ENCODE measurements at places on chromosomes 1 and 21.

GRCh38 chr1:61102621-61103020, 20.3 kb downstream of the NFIA start:
- DNase-seq, result no peak

- DNase-seq, result no peak
Observed at GRCh38 chr1:219990782-219991510, 55.4 kb downstream of the EPRS1 start.

DNA sequence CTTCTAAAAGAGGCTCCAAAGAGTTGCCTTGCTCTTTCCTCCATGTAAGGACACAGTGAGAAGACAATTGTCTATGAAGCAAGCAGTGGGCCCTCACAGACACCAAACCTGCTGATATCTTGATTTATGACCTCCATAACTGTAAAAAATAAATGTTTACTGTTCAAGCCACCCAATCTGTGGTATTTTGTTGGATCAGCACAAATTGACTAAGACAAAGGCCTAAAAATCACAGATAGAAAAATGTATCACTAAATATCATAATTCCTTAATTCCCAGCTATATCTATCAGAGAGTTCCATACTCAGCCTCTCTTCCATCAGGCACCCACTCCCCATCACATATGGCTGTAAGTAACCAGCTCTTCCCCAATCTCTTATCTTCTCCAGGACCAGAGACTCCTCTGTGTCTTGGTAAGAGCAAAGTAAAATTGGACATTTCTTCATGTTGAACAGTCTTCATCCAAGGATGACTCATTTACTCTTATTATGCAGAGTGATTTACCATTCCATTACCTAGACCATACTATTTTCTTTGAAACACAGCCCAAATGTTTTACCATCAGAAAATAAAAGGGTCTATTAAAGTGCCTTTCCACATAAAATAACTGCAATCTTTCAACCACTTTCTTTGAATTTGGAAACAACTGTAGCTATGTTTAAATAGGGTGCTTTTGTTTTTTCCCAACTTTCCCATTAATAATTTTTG, 503.6 kb downstream of the MRPL39 start:
- DNase-seq, result no peak

DNA sequence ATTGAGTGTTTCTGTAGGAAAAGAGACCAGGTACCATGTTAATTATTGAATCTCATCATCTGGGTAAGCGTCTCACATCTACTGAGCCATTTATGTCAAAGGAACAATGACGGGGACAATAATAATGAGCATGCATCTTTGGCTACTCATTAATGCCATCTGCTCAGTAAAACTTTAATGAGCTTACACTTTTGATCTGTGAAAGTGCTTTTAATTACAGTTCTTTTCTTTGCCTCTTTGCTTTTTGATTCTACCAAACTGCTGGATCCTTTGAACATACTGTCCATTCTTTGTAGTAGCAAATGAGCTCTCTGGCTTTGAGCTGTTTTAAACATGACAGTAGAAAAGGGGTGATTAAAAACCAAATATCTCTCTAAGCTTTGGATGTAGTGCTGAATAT, 181.2 kb upstream of the IVNS1ABP start:
- no peak for DNase-seq

DNA sequence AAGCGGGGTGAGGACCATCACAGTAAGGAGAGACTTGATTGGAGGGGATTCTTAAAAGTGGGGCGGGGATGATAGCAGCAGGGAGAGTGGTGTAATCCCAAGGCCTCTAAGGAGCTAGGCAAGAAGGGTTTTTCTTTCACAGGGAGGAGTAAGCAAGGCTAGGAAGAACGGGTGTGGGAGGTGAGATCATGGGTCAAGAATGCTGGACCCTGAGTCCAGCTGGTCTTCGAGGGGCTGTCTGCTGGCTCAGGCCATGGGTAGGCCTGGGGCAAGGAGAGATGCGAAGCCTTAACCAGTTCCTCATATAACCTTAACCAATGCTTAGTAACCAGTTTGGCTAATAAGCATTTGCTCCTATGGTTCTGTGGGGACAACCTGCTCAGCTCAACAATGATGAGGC, 599.1 kb downstream of the NPHP4 start:
- no peak for DNase-seq

DNA sequence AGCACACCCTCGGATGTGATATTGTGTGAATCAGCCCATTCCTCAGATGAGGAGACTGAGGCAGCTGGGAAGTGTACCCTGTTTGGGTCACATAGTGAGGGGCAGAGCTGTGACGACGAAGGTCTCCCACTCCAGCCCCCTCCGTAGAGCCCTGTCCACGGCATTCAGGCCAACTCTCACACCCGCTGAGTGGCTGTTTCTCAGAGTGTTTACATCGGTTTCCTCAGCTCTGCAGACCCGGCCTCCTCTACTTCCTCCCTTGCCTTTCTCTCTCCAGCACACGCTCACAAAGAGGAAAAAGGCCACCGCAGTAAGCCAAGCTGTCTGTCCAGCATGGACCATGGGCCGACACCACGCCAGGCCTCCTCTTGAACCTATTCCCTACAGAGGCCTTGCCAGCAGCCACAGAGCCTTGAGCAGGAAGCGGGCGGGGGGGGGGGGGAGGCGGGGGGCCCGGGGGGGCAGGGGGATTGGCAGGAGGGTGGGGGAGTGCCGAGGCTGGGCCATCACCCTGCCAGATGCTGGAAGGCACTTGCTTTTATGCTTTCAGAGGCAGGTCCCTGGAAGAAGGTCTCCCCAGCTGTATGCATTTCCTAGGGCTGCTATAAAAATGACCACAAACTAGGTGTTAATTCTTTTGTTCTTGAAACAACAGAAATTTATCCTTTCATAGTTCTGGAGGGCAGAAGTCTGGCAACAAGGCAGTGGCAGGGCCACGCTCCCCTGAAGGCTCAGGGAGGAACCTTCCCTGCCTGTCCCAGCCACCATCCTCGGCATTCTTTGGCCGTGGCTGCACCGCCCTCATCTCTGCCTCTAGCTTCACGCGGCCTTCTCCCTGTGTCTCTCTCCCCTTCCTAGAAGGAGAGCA, 178.4 kb downstream of the PSMG1 start:
- DNase-seq, result no peak

GRCh38 chr1:244050835-244051444, at the start of gene ZBTB18:
Gene ZBTB18 (plus strand): TSS chr1:244051283. CDS start chr1:244051432, 149 bp downstream.
- no peak for DNase-seq

- no peak for DNase-seq
Observed at GRCh38 chr1:93013145-93014065, 52.1 kb upstream of the DIPK1A start.

DNA sequence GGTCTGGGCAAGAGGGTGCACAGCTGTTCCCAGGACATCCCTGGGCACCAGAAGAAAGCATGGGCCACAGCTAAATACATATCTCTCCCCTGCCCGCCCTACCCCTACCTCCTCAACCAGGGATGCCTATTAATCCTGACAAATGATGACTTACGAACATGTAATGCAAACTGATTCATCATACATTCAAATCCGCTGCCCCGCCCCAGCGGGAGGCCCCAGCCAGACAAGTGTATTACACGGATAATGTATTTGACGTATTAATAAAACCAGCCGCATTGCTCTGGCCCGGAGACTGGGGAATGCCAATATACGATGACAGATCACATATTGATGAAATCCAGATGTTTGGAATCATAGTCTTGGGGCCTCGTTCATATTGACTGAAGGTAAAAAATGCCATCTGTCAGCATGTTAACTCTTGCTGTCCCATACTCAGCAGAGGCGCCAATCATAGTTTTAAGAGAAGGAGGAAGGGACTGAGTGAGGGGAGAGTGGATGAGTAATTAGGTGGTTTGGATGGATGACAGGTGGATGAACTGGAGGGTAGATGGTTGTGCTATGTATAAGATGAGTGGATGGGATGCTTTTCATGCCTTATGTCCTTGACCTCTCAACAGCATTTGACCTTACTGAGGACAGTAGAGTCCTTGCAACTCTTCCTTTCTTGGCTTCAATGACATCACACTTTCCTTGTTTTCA, 68.2 kb downstream of the TMEM53 start:
- no peak for DNase-seq

- no peak for DNase-seq
Observed at GRCh38 chr1:77068013-77068412, 151.2 kb downstream of the PIGK start.

All from stimulated activated CD4-positive, alpha-beta T cell treated with anti-CD3 and anti-CD28 coated beads, TNF-alpha, amount 100 ng/mL, for 24 hours (primary cell).